ENCODE measurements at places on chromosomes 4 and X.

- no peaks in the 10 kb centered on the region for H3K36me3 ChIP-seq
- peaks cover 23% of the 10 kb centered on the region for H3K27me3 ChIP-seq
- no peak overlapping the region for H3K27ac ChIP-seq
- H3K4me3 ChIP-seq, result no peak overlapping the region
These were observed 164.6 kb upstream of the BCOR start for GRCh38 chrX:40262157-40263013.

DNA sequence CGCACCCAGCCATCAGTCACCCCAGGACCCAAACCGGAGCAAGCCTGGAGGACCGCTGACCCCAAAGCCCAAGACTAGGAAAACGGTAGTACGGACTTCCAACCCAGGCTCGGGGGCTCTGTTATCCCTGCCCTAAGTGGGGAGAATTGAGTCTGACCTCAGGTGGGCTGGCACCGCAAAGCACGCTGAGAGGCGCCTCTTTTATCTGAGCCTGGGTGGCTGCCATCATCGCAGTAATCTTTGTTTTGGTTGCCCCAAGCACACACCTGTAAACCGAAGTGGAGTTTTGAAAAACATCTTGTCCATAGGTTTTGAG lies 894 bp upstream of the SH3RF1 start:
- H3K27me3 ChIP-seq, result peaks cover 25% of the 10 kb centered on the region
- no peaks in the 10 kb centered on the region for H3K36me3 ChIP-seq
- peak overlapping the region; percentile 94 for H3K4me3 ChIP-seq
- H3K27ac ChIP-seq, result no peak overlapping the region
- no peak for DNase-seq

GRCh38 chrX:117645639-117646038 lies 471.0 kb downstream of the KLHL13 start:
- H3K36me3 ChIP-seq, result no peaks in the 10 kb centered on the region
- no peak for DNase-seq
- H3K4me3 ChIP-seq, result no peak overlapping the region
- H3K4me1 ChIP-seq, result no peaks in the 10 kb centered on the region
- peaks cover 3% of the 10 kb centered on the region for H3K27me3 ChIP-seq
- no peak overlapping the region for H3K27ac ChIP-seq

GRCh38 chrX:153974726-153975286 lies 2.3 kb downstream of the TMEM187 start:
- H3K4me3 ChIP-seq, result peak overlapping the region; percentile 50
- no peak for DNase-seq
- H3K4me1 ChIP-seq, result peaks cover 25% of the 10 kb centered on the region
- no peaks in the 10 kb centered on the region for H3K27me3 ChIP-seq
- H3K27ac ChIP-seq, result no peak overlapping the region
- no peaks in the 10 kb centered on the region for H3K36me3 ChIP-seq

DNA sequence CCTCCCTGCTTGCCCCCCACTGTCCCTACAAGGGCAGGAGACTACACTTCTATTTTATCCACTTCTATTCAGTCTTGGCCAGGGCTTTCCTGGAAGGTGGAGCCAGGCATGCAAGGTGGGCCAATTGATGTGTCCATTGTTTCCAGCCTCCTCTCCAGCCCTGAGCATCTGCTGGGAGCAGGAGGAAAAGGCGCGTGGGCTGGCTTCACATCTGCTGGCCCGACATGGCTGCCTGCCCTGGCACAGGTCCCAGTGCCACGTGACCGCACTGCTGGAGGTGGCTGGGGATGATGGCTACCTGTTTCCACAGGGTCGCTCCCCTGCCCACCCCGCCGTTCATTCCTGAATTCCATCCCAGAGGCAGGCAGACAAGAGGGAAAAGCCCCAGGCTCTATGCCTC lies 247.7 kb downstream of the AFAP1 start:
- no peak overlapping the region for H3K27ac ChIP-seq
- H3K4me1 ChIP-seq, result no peaks in the 10 kb centered on the region
- peaks cover 10% of the 10 kb centered on the region for H3K27me3 ChIP-seq
- H3K4me3 ChIP-seq, result no peak overlapping the region

DNA sequence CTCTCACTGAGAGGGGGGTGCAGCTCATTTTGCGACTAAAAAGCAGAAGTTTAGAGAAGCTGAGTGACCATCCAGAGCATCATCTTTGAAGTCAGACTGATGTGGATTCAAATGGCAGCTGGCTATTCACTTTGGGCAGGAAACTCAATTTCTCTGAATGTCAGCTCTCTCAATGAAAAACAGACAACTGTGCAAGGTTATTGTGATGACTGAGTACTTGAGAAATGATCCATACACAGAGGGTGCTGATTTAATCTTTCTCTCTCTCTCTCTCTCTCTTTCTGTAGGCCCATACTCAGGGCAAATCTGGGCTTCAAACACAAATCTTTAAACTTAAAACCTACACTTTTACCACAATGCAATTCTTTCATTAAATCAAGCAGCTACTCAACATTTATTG lies 185.8 kb upstream of the SLIT2 start:
- H3K4me3 ChIP-seq, result no peak overlapping the region
- peaks cover 4% of the 10 kb centered on the region for H3K27me3 ChIP-seq
- no peak for DNase-seq
- no peaks in the 10 kb centered on the region for H3K36me3 ChIP-seq

GRCh38 chr4:78423790-78424189 lies 127.8 kb upstream of the ANXA3 start:
- no peak for DNase-seq
- H3K4me1 ChIP-seq, result peaks cover 10% of the 10 kb centered on the region
- no peak overlapping the region for H3K4me3 ChIP-seq
- H3K36me3 ChIP-seq, result peaks cover 41% of the 10 kb centered on the region
- H3K27me3 ChIP-seq, result no peaks in the 10 kb centered on the region

GRCh38 chr4:33226133-33226532 lies 2506.0 kb downstream of the PCDH7 start:
- no peaks in the 10 kb centered on the region for H3K4me1 ChIP-seq
- H3K4me3 ChIP-seq, result no peak overlapping the region
- no peak for DNase-seq
- H3K36me3 ChIP-seq, result no peaks in the 10 kb centered on the region
- no peaks in the 10 kb centered on the region for H3K27me3 ChIP-seq

DNA sequence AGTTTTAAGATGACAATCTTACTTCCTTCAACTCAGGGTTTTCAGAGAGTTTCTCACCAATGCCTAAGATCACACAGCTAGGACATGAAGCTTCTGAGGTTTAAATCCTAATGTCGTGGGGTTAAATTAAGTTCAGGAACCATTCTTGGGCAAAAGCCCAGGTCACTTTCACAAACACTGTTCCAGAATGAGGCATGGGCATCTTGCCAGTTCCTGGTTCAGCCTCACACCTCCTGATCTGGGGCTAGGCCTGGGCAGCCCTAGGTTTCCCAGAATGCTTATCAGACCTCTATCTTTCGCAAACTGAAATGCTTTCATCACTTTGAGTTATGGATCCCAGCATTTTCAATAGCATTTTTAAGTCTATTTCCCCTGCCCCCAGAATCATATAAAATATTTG lies 224.8 kb upstream of the EDA2R start:
- no peak overlapping the region for H3K27ac ChIP-seq
- H3K4me1 ChIP-seq, result no peaks in the 10 kb centered on the region
- no peak for DNase-seq
- H3K27me3 ChIP-seq, result peaks cover 6% of the 10 kb centered on the region
- H3K4me3 ChIP-seq, result no peak overlapping the region

GRCh38 chrX:37613933-37614332 lies 42.5 kb downstream of the LANCL3 start:
- peaks cover 4% of the 10 kb centered on the region for H3K27me3 ChIP-seq
- no peak for DNase-seq
- no peaks in the 10 kb centered on the region for H3K36me3 ChIP-seq
- no peak overlapping the region for H3K4me3 ChIP-seq
- no peak overlapping the region for H3K27ac ChIP-seq

DNA sequence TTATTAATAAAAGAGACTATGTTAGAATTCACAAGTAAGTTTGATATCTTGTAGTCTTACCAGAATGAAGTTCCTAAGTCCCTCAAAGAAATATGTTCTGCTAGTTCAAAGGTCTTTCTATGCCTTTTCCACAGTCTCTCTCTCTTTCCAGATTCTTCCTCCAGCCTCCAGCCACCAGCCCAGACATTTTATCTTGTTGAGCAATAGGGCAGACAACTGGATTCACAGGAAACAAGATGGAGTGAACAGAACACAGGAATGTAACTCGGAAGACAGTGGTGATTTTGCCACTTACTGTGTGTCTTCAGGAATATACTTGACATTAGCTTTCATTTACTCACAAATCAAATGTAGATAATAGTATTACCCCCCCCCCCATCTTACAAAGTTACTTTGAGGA lies 17.1 kb upstream of the CPEB2 start:
- no peak overlapping the region for H3K27ac ChIP-seq
- DNase-seq, result no peak
- H3K27me3 ChIP-seq, result peaks cover 5% of the 10 kb centered on the region
- no peaks in the 10 kb centered on the region for H3K4me1 ChIP-seq
- no peak overlapping the region for H3K4me3 ChIP-seq

- H3K27me3 ChIP-seq, result no peaks in the 10 kb centered on the region
- no peak overlapping the region for H3K4me3 ChIP-seq
- no peak for DNase-seq
- H3K36me3 ChIP-seq, result no peaks in the 10 kb centered on the region
- peaks cover 4% of the 10 kb centered on the region for H3K4me1 ChIP-seq
These were observed 122.5 kb upstream of the TEX13D start for GRCh38 chrX:124209792-124210576.

DNA sequence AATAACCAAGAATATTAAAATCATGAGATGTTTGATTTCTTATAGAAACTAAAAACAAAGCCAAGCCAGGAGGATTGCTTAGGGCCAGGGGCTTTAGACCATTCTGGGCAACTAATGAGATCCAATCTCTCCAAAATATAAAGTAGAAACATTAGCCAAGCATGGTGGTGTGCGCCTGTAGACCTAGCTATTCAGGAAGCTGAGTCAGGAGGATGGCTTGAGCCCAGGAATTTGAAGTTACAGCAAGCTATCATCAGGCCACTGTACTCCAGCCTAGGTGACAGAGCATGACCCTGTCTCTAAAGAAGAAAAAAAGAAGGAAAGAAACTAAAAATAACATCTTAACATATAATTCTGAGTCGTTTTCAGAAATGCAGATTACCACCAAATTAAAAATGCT lies 96.7 kb downstream of the NAF1 start:
- no peak overlapping the region for H3K27ac ChIP-seq
- H3K36me3 ChIP-seq, result no peaks in the 10 kb centered on the region
- DNase-seq, result no peak
- H3K4me1 ChIP-seq, result peaks cover 29% of the 10 kb centered on the region
- no peaks in the 10 kb centered on the region for H3K27me3 ChIP-seq

DNA sequence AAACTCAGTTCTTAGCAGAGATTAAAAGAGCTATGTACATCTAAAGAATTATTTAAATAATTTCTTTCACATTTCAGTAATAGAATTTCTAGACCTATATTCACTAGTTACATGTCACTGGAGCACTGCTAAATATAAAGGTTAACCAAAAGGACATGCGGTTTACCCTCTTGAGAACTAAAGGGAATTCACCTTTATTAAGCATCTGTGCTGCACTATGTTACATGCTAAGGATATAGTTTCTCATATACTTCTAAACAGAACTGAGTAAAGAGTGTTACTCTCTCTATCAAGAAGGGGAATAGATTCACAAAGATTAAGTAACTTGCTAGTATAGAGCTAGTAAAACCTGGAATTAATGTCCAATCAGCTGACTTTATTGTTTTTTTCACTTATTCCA lies 7.6 kb downstream of the SPIN3 start:
- no peaks in the 10 kb centered on the region for H3K4me1 ChIP-seq
- no peak for DNase-seq
- peaks cover 66% of the 10 kb centered on the region for H3K36me3 ChIP-seq
- no peak overlapping the region for H3K4me3 ChIP-seq
- no peak overlapping the region for H3K27ac ChIP-seq
- H3K27me3 ChIP-seq, result no peaks in the 10 kb centered on the region

Measured in nephron progenitor cell (in vitro differentiated cells).